ENCODE measurements at places on chromosomes 4 and X.

DNA sequence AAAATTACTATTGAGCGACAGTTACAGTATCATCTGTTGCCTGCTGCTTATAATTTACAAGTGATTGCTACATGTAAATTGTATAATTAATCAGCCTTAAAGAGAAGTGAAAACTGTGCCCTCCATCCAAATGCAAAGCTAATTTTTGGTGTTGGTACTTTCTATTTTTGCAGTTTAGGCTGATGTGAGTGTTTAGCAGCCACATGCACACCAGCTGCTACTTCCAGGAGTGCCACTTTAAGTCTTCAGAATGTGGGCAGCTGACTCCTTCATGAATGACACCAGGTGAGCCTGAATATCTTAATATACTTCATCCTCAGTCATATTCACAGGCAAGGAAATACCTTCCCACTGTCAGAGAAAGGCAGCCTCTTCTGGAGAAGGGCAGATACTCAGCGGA, 149.8 kb upstream of the RASGEF1B start:
- no peak for DNase-seq

- no peak for DNase-seq
Measured at GRCh38 chr4:48065587-48066052, 49.0 kb downstream of the NIPAL1 start.

DNA sequence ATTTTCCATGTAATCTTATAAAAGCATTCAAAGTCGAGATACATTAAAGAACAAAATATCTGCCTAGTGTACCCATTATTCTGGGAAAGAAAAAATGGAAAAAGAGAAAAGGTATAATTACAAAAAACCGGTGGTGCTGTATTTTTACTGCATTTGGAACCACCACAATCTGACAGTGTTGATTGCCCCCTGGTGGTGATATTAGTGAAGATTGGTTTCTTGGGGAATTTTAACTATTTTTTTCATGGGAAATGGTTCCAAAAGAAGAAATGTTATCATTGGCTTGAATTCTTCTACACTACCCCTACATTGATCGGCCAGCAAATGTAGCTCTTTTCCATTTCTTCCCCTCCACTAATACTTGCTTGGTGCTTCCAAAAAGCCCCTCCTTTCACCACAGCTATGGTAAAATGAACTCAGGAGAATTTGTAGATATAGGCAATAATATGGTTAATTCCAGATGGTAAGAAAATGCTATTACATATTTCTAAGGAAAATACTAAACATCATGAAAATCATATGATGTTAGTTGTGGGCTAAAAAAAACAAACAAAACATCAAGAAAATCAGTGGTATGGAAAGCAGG, 50.0 kb downstream of the COX18 start:
- DNase-seq = peak; percentile 49

DNA sequence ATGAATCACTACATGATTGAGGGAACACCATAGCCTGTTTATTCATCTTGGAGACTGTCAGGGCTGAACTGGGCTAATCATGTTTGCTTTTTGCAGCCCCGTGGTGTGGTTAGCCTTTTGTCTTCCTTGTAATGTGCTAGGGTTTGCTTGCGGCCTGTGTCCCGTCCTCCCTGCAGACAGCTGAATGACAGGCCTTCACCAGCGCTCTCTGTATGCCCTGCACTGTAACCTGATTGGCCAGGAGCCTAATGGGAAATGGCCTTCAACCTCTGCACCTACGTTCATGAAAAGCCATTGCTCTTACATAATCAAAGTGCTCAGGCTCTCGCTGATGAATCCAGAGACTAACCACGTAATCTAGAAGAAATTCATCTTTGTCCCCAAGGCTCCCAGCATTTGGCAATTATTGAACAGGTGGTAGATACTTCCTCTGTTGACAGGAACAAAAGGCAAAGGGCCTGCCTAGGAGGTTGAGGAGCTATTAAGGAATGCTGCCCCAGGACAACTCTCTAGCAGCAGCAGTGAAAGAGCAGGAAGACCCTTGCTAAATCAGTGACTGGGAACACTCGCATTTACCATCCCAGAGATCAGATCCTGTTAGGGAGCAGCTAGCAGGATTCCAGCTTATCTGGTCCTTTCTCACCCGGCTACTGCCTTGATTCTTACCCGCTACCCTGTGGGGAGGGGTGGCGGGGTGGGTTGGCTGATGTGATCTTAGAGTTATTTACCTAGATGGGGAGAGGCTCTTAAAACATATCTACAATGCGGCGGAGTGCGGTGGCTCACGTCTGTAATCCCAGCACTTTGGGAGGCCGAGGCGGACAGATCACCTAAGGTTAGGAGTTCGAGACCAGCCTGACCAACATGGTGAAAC, 42.3 kb upstream of the FAT1 start:
- DNase-seq = no peak

GRCh38 chr4:5972571-5972970, 45.7 kb downstream of the C4orf50 start:
- DNase-seq = no peak

GRCh38 chr4:108030332-108030731, 40.6 kb downstream of the HADH start:
- peak; percentile 55 for DNase-seq

Measured in EL (cell line).